OCI-LY7 (cell line): ENCODE measurements at places on chromosomes 16 and 17.

DNA sequence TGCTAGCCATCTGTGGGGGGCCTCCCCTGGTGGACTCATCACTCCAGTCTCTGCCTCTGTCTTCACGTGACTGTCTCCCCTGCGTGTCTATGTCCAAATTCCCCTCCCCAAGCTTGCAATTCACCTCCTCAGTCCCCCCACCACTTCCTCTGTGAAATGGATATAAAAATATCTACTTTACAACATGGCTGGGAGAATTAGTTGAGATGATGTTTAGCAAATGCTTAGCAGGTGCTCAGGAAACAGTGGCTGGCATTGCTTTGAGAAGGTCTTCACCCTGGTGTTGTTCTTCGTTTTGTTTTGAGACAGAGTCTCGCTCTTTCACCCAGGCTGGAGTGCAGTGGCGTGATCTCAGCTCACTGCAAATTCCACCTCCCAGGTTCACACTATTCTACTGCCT lies 8.3 kb upstream of the ZCCHC14 start:
- no peak for DNase-seq

DNA sequence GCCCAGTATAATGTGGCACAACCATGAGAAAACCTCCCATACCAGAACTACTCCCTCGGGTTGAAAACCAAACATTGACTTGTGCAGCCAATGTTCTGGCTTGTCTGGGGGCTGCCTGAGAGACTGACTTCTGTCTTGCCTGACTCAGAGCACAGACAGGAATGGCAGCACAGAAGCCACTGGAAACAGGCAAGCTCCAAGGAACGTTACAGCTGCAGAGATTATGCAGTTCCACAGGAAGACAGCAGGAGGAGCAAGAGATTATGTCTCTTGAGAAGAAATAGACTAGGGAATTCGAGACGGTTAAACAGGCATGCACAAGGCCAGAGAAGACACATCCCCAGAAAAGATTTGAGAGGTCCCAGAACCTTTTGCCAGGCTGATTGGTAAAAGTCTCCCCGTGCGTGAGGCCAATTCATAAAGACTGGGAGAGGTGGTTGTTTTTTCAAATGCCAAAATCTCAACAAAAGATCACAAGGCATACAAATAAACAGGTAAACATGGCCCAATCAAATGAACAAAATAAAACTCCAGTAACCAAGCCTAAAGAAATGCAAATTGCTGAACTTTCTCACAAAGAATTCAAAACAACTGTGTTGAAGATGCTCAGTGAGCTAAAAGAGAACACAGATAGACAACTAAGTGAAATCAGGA lies 90.6 kb upstream of the CDH5 start:
- peak; percentile 23 for DNase-seq

DNA sequence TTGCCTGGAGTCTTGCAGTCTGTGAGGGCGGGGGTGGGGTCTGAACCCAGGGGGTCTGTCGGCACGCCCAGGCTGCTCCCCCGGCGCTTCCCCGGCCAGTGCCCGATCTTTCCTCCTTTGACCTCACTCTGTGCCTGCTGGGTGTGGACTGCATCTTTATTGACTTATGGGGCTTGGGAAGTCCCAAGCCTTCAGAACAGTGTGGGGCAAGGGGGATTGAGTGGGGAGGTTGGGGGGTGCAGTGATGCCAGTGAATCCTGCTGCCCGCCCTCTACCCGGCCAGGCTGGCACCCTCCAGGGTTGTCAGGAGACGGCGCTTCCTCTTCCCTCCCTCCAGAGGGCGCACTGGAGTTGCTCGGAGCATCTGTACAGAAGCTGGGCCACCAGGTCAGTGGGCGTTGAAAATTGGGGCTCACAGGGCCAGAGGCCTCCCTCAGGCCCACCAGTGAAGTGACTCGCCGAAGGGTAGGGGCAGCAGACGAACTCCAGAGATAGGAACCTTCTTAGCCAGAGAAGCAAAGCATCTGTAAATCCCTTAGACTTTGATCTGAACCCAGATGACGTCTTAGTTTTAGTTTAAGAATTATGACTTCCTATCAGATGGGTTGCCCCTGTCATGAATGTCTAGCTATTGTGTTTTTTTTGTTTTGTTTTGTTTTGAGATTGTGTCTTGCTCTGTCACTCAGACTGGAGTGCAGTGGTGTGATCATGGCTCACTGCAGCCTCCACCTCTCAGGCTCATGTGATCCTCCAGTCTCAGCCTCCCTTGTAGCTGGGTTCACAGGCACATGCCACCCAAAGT lies 184.8 kb upstream of the CIBAR2 start:
- DNase-seq: peak; percentile 72

- no peak for DNase-seq
These were observed 259.0 kb downstream of the IRX3 start for GRCh38 chr16:54027558-54027957.

DNA sequence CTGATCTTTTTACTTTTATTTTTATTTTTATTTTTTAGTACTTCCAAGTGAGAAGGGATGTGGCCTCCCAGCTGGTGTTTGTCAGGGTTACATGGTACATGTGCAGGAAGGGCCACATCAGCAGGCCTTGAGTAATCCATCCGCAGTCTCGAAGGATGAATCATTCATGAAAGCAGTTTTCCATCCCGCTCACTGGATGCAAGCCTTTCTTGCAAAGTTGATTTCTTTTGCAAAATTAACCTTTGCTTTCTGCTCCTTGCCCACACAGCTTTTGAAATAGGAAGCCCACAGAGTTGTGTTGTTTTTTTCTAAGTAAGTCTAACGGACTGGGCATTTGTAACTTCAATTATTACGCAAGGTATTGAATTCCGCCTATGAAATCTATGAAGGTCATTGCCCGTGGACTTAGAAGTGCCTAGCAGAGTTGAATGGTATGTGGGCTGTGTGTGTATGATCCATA lies 157.4 kb downstream of the PRKCA start:
- no peak for DNase-seq

DNA sequence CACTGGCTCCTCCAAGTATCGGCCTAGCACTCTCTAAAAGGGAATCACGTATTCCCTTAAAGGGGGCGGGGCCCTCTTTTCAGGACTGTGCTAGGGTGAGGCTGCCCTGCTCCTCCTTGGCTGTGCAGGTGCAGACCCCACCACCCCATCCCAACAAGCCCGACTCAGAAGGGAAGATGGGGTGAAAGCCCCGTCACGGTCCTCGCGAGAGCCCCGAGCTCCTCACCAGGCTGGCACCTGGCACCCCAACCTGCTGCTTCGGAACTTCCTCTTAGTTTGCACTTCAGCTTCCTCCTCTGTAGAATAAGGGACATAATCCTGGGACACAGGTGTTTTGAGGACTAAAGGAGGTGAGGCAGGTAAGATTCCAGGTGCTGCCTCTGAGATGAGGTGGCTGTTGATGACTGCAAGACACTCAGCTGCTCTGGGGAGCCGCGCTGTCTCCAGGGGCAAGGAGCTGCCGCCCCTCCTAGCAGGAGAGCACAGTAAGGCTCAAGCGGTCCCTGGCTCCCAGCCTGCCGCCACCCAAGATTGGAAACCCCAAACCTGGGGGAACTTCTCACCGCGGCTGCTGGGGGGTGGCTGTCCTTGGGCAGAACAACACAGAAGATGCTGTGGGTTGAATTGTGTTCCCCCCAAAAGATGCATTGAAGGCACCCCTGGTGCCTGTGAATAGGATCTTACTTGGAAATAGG lies 88.8 kb downstream of the MGAT5B start:
- peak; percentile 49 for DNase-seq

GRCh38 chr17:48406936-48407567 lies 23.0 kb downstream of the SKAP1 start:
- DNase-seq: no peak

DNA sequence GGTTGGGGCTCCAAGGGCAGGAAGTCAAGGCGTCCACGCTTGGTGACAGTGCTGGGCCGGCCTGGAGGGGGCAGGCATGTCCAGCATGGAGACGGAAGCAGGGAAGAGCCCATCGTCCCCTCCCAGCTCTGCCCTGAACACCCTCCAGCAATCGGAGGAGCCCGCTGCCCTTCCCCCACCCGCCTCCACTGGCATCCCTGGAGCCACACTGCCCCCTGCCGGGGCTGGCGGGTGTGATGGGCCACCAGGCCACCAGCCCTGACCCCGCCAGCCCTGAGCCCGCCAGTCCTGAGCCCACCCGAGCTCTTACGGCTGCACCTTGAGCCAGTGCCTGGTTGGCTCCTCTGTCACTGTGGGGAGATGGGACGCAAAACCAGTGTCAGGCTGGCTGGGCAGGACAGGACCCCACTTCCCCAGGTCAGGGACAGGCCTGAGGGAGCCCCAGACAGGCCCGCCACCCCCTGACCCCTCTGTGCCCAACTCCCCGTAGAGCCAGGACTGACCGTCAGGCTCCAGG lies 4.1 kb upstream of the CDH15 start:
- DNase-seq: peak; percentile 85

DNA sequence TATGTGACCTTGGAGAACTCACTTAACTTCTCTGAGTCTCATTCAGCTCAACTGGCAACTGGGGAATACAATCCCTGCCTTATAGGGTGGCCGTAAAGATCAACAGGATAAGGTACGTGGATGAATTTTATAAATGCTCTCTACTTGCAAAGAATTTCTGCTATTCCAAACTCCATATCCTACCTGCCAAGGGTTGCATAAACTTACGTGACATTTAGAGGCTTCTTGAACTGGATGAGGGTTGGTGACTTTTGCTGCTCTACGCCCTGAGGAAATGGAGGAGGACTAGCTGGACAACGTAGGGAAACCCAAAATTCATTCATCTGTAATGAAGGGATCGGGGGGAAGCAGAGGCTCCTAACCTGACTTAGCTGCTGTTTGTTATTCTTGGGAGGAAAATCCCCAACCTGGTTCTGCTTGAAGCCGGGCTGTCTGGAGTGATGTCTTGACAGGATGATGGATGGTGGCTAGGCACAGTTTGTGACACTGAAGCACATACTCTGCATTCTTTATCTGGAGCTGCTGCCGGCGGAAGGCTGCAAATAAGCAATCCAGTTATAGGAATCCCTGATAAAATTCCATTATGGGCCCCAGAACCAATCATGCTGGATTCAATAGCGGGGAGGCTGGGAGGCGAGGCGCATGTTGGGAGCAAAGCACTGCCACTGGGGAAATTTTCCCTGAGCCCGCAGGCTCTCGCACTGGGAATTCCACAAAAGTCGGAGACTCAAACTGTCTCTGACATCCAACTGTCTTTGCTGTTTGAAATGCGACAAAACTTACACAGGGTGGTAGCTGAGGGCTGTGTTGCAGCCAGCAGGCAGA lies 94.7 kb upstream of the SDK2 start:
- DNase-seq: no peak

DNA sequence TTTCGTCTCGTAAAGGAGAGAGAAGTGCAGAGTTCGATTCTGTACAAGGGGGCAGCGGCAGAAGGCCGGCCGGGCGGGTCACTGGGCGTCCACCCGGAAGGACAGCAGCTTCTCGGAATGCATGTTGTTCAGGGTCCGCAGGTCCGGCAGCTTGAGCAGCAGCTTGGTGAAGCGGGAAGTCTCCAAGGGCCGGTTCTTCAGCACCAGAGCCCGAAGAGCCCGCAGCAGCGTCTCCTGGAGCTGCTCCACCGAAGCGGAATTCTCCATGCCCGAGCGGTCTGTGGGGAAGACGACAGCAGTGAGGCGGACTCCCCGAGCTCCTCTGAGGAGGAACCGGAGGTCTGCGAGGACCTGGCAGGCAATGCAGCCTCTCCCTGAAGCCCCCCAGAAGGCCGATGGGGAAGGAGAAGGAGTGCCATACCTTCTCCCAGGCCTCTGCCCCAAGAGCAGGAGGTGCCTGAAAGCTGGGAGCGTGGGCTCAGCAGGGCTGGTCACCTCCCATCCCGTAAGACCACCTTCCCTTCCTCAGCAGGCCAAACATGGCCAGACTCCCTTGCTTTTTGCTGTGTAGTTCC lies 7.3 kb downstream of the NR1D1 start:
- DNase-seq: no peak
